Transverse colon (tissue), 4 donors: ENCODE measurements at places on chromosomes 7 and 10. TPM values are rescaled to one million over a fixed set of nuclear protein-coding genes. Genes with fewer than 3 reads are reported as not detected.

The SAP25 gene
- 2.7 TPM for total RNA-seq

The PCLO gene
- total RNA-seq = 11.6 TPM

The ABCC2 gene
- 2.7 TPM for total RNA-seq

The FGFR2 gene
- total RNA-seq = 102 TPM

The CYP3A7 gene
- total RNA-seq = not detected

The BTBD16 gene
- not detected for total RNA-seq

The CCDC6 gene
- 47.2 TPM for total RNA-seq

The GNA12 gene
- 19.4 TPM for total RNA-seq

The GDF10 gene
- 1.2 TPM for total RNA-seq

The SLC39A12 gene
- total RNA-seq = not detected

The HPS6 gene
- total RNA-seq = 30.9 TPM

- DNase-seq = no peak
- H3K4me1 ChIP-seq = no peaks in the 10 kb centered on the region
- no peaks in the 10 kb centered on the region for H3K36me3 ChIP-seq
- no peak overlapping the region for H3K4me3 ChIP-seq
- no peaks in the 10 kb centered on the region for H3K27me3 ChIP-seq
Measured at GRCh38 chr7:48964074-48964473, 39.7 kb downstream of the CDC14C start.

GRCh38 chr10:90245623-90246022, 544.2 kb downstream of the KIF20B start:
- H3K4me3 ChIP-seq = no peak overlapping the region
- H3K4me1 ChIP-seq = no peaks in the 10 kb centered on the region
- H3K27me3 ChIP-seq = no peaks in the 10 kb centered on the region
- H3K36me3 ChIP-seq = no peaks in the 10 kb centered on the region
- H3K27ac ChIP-seq = no peak overlapping the region
- DNase-seq = no peak

- H3K36me3 ChIP-seq = no peaks in the 10 kb centered on the region
- no peak overlapping the region for H3K27ac ChIP-seq
- H3K27me3 ChIP-seq = no peaks in the 10 kb centered on the region
- no peak overlapping the region for H3K4me3 ChIP-seq
Measured at GRCh38 chr10:112471878-112472487, 25.0 kb downstream of the VTI1A start.

- H3K27me3 ChIP-seq = no peaks in the 10 kb centered on the region
- no peaks in the 10 kb centered on the region for H3K36me3 ChIP-seq
Measured at GRCh38 chr7:7119729-7120128, 62.6 kb upstream of the C1GALT1 start.

DNA sequence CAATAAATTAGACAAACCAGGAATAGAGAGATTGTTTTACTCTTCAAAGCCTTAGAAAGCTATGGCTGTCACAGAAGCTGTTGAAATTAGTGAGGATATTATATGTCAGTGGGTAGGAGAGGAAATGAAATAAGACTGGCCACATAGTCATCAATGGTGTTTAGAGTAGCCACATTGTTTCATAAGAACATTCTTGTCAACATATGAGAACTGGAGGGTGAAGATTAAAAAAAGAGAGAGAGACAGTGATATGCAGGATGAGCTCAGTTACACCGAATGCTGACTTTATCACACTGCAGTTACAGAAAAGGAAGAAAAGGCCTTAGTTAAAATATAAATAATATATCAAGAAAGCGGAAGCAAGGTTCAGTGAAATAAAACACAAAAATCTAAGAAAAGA, 412.0 kb downstream of the CNTNAP2 start:
- no peaks in the 10 kb centered on the region for H3K4me1 ChIP-seq
- DNase-seq = no peak
- H3K36me3 ChIP-seq = no peaks in the 10 kb centered on the region
- H3K4me3 ChIP-seq = no peak overlapping the region

GRCh38 chr10:46220872-46221538, 65.8 kb upstream of the ANTXRL start:
- no peak overlapping the region for H3K27ac ChIP-seq
- no peaks in the 10 kb centered on the region for H3K27me3 ChIP-seq
- H3K4me1 ChIP-seq = no peaks in the 10 kb centered on the region
- no peaks in the 10 kb centered on the region for H3K36me3 ChIP-seq
- no peak for DNase-seq

DNA sequence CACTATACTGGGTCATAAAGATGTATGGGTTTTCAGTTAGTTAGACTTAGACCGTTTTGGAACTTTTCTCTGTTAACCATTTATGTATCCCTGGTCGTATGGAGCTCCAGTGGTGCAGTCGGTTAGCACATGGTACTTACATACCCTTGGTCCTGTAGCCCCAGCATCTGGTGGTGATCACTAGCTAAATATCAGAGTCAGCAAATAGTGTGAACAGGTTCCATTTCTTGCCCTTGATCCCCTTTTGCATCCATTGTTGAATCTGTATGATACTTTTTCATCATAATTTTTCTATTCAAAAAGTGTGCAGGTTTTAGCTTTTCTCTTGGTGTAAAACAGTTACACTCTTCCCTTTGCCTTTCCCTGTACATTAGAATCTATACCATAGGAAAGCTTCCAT, 15.9 kb downstream of the NIPSNAP2 start:
- no peak overlapping the region for H3K27ac ChIP-seq
- H3K27me3 ChIP-seq = no peaks in the 10 kb centered on the region
- DNase-seq = no peak
- peaks cover 68% of the 10 kb centered on the region for H3K36me3 ChIP-seq
- H3K4me1 ChIP-seq = no peaks in the 10 kb centered on the region

DNA sequence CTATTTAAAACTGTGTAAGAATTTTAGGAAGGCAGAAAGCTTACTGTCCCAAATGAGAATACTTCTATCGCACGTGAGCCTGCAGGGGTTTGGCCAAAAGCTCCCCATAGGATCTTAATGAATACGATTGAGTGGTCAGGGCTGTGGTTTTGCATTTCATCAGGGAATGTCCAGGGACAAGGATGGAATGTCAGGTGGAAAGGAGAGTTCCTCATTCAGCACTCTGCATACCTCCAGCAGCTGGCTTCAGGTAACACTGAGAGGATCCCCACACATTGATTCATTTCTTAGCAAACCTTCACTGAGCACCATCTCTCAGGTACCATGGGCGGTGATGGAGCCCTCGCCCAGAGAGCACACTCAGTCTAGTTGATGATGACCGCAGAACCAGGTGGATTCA, 27.2 kb downstream of the ANK3 start:
- DNase-seq = no peak
- no peak overlapping the region for H3K4me3 ChIP-seq
- H3K27ac ChIP-seq = no peak overlapping the region
- H3K4me1 ChIP-seq = no peaks in the 10 kb centered on the region
- H3K27me3 ChIP-seq = no peaks in the 10 kb centered on the region

DNA sequence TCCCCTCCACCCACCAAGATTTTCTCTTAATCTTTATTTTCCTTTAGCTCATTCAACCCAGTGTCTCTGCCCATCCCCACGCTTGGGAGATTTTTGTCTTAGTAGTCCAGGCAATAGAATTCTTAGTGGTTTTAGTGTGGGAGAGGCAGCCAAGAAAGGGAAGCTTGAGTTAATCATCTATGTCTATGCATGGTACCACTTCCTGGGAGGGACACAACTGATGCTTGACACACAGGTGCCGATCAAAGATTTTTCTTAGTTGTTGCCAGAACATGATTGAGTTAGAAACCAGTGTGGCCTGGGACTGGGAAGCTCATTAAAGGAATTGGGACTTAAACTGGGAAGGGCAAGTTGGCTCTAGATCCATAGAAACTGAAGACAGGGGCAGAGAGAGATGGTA, 3.1 kb downstream of the STRA8 start:
- no peaks in the 10 kb centered on the region for H3K4me1 ChIP-seq
- H3K27me3 ChIP-seq = no peaks in the 10 kb centered on the region
- H3K4me3 ChIP-seq = no peak overlapping the region
- H3K27ac ChIP-seq = no peak overlapping the region

DNA sequence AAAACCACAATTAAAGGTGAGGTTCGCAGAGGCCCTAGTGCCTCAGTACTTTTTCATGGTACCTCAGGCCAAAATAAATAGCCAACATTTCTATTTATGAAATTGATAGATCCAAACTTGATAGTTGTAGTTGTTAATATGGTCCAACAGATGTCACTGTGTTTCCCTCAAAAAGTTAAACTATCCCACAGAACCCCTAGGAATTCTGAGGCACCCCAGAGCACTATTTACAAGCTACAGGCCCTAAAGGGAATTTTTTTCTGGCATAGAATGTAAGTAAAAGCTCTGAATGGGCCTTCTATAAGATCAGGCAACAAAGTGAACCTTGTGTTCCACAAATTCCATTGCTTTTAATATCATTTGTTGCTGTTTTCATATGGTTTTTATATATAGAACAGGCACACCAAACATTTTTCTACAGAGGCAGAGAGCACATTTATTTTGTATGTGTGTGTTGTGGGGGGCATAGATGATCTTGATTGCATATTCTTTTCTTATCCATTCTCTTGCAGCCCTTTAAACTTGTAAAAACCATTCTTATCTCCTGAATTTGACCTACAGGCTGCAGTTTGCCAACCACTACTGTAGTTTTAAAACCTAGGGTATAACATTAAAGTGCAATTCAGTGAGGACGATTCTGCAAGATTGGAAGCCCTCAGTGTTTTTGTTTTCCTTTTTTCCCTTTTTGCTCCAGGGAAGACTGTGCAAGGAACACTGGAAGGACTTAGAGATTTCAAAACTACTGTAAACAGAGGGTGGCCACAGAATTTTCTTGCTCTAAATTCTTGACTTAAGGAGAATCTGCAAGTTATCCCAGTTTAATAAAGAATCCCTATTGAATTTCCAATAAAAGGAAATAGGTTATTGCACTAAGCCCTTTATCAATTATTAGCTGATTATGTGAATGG, 3.5 kb upstream of the ARL4A start:
- no peak overlapping the region for H3K4me3 ChIP-seq
- no peak for DNase-seq
- H3K27ac ChIP-seq = no peak overlapping the region
- H3K36me3 ChIP-seq = no peaks in the 10 kb centered on the region
- peaks cover 6% of the 10 kb centered on the region for H3K4me1 ChIP-seq

DNA sequence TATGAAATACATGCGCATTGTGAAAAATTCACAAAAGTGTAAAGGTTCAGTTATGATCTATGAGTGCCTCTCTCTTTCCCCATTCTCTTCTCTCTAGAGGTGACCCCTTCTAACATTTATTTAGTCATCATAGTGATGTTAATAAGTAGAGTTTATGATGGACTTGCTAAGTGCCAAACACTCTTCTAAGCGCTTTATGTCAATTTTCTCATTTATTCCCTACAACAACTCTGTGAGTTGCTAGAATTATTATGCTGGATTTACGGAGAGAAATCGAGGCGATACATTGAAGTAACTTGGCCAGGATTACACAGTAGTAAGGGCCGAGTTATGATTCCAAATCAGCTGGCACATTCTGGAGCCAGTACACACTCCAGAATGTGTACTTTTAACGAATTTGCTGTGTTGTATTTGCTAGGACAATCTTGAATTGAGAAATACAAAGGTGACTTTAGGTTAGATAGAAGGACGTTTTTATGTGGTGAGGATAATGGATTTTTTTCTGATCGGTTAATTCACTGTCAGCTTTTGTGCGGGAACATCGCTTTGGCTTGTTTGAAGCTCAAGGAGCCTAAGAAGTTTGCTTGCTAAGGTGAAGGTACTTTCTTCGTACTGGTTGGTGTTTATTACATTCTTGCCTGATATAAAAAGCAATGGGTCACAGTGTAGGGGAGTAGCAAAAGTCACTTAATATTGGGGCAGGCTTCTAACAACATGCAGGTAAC, 1.4 kb downstream of the ATRNL1 start:
- peaks cover 70% of the 10 kb centered on the region for H3K27me3 ChIP-seq
- H3K4me1 ChIP-seq = no peaks in the 10 kb centered on the region
- no peak overlapping the region for H3K27ac ChIP-seq
- no peaks in the 10 kb centered on the region for H3K36me3 ChIP-seq
- DNase-seq = no peak

DNA sequence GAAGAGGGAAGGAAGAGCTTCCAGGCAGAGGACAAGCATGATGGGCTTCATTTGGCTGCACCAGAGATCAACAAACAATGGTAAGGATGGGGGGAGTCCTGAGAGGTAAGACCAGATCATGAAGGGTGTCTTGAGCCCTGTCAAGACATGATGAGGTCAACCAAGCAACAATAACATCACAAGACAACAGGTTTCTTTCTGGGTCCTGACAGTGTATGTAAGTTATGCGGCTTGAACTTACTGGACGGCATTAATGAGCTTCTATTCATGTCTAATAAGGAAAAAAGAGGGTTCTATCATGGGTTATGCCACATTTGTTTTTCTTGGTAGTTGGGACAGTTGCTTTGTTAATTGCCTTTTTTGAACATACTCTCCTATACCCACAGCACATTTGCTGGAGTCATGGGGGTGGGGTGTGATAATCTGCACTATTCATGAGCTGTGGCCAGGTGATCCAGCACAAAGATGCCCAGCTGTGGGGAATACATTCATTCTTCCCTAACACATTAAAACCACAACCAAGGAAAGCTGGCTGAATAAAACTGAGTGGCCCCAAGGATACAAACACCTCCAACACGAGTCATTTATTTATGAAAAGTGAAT, 168.8 kb upstream of the KLF14 start:
- H3K4me3 ChIP-seq = no peak overlapping the region
- peak overlapping the region; percentile 86 for H3K27ac ChIP-seq
- DNase-seq = no peak

DNA sequence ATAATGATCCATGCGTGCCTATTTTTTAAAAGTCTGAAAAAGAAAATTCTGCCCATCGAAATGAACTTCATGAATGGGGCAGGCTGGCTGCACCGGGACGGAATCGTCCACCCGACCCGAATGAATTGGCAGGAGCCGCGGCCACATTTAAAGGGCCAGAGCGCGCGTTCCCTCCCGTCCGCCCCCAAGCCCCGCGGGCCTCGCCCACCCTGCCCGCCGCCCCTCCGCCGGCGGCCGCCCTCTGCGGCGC, 319 bp upstream of the GATA3 start:
- H3K27ac ChIP-seq = no peak overlapping the region
- no peak for DNase-seq
- H3K4me3 ChIP-seq = peak overlapping the region; percentile 30
- no peaks in the 10 kb centered on the region for H3K36me3 ChIP-seq
- peaks cover 100% of the 10 kb centered on the region for H3K27me3 ChIP-seq

GRCh38 chr7:130021105-130021834, 29.9 kb downstream of the ZC3HC1 start:
- no peaks in the 10 kb centered on the region for H3K27me3 ChIP-seq
- H3K4me3 ChIP-seq = no peak overlapping the region
- H3K4me1 ChIP-seq = no peaks in the 10 kb centered on the region

DNA sequence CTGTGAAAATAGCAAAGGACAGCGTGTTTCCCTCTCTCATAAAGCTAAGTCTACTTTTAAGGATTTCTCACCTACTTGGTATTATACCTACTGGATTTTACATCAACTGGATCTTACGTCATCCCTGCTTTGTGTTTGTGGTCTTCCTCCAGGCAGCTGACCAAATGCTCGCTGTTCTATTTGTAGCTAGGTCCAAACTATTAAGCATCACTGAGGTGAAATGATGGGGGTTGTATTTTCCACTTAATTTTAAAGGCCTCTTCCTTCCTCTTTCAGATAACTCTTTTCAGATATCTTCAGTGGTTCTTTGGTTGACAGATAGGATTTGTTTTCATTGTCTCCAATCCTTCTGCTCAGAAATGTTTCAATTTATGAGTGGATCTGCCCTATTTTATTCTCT, 169.7 kb downstream of the RNLS start:
- DNase-seq = no peak
- no peak overlapping the region for H3K4me3 ChIP-seq
- H3K27me3 ChIP-seq = no peaks in the 10 kb centered on the region
- no peak overlapping the region for H3K27ac ChIP-seq
- H3K36me3 ChIP-seq = no peaks in the 10 kb centered on the region

- no peak overlapping the region for H3K4me3 ChIP-seq
- no peaks in the 10 kb centered on the region for H3K4me1 ChIP-seq
- no peak for DNase-seq
- H3K27me3 ChIP-seq = no peaks in the 10 kb centered on the region
- no peaks in the 10 kb centered on the region for H3K36me3 ChIP-seq
Measured at GRCh38 chr7:113774182-113774807, 144.5 kb downstream of the PPP1R3A start.
